Naive thymus-derived CD8-positive, alpha-beta T cell (primary cell): ENCODE measurements at places on chromosomes 11 and 22. TPM values are rescaled to one million over a fixed set of nuclear protein-coding genes. Genes with fewer than 3 reads are reported as not detected.

The MIOX gene
- 0.52 TPM for total RNA-seq

The USP2 gene
- total RNA-seq = 0.23 TPM

The OR8G1 gene
- not detected for total RNA-seq

DNA sequence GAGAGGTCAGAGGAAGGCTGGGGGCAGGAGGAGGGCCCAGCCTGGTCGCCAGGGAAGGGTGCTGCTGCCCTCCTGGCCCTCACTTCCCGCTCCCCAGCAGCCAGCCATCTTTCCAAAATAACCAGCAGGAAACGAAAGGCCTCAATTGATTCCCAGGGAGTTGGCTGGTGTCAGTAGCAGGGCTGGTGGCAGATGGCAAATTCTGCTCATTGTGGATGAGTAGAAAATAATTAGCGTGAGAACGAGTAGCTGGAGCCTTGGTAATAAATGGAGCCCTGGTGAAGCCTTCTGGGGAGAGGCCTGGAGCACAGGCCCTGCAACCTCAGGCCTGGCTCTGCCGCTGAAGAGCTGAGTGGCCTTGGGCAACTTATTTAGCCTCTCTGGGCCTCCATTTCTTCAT, 31.3 kb downstream of the DAGLA start:
- no peak overlapping the region for H3K27ac ChIP-seq
- no peaks in the 10 kb centered on the region for H3K36me3 ChIP-seq
- H3K27me3 ChIP-seq = no peaks in the 10 kb centered on the region
- no peak for DNase-seq

DNA sequence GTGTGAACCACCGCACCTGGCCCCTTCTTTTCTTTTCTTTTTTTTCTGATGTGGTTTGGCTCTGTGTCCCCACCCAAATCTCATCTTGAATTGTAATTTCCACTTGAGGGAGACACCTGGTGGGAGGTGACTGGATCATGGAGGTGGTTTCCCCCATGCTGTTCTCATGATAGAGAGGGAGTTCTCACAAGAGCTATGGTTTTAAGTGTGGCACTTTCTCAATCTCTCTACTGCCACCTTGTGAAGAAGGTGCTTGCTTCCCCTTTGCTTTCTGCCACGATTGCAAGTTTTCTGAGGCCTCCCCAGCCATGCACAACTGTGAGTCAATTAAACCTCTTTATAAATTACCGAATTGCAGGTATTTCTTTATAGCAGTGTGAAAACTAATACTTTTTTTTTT, 4.9 kb upstream of the TCN2 start:
- peak; percentile 11 for DNase-seq
- H3K27ac ChIP-seq = no peak overlapping the region
- H3K4me1 ChIP-seq = peaks cover 14% of the 10 kb centered on the region
- no peaks in the 10 kb centered on the region for H3K36me3 ChIP-seq
- no peak overlapping the region for H3K4me3 ChIP-seq
